Fibroblast of pulmonary artery (primary cell): ENCODE measurements at places on chromosomes 4 and X.

DNA sequence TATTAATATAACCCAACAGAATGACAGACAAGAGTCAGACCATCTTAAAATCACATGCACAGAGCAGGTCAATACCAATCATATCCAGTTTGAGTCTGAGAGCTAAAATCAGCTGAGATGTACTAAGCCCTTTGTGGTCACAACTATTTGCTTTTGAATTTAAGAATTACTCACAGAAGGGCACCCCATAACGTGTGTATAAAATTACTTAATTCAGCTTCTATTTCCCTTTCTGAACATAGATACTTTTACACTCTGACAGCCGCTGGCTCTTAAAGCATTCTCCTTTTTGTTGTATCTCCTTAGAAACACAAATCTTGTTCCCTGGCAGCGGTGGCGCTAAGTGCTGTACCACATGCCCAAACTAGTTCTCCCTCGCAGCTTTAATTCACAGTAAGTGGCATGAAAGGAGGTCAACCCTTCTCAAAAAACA, 14.8 kb upstream of the PPARGC1A start:
- DNase-seq, result no peak

GRCh38 chr4:174193438-174194374, 89.8 kb downstream of the FBXO8 start:
- DNase-seq, result no peak

DNA sequence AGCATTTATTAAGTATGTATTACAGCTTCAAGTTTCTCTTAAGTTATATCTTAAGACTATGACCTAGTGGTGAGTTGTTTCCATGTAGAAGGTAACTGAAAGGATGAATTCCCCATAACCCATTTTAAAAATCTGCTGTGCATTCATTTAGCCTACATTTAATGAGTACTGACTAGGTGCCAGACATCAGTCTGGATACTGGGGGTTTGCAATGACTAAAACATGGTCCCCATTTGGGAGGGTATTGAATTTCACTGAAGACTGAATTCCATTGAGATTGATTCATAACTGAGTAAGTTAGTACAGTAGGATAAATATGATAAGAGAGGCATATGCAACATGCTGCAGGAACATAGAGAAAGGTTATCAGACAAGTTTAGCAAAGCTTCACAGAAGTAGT, 241.5 kb downstream of the FRAS1 start:
- no peak for DNase-seq

GRCh38 chr4:101806914-101807313, 16.4 kb downstream of the BANK1 start:
- peak; percentile 56 for DNase-seq

DNA sequence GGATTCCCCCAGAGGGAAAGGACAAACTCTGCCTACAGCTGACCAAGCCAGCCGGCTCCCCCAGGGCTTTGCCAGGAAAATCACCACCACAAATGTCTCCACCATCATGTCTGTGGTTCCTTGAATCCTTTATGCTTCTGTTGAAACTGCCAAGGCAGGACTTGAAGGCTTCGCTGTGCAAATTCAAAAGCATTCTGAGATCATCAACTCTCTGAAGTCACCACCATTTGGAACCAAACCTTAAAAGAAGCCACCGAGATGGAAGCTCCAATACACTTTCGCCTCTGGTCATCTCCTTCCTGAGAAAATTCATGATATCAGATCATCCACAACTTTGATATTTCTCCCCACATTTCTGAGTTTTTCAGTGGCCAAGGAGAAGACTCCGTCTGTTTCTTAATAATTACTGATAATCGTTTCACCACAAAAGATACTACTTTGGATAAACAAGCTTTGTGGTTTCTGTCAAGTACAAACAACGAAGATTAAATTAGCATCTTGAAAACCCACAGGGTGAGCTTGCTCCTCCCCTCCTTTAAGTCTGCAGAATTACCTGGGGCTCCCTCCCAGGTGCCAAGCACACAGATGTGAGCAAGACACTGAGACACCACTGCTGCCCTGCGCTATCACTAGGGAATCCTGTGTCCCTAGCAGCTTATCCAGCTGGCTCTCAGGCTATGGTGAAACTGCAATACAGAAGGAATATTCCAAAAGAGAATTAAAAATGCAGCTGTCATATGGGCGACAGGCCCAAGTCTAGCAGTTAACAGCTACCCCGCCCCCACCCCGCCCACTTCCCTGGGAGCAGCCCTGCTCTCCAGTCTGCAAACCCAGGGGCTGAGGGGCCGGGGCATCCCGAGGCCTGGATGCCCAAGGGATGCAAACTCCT, 125.0 kb upstream of the TBL1X start:
- DNase-seq, result no peak

GRCh38 chr4:53956454-53956853, 108.0 kb downstream of the CHIC2 start:
- no peak for DNase-seq
